ENCODE measurements at places on chromosomes 7 and 10.

DNA sequence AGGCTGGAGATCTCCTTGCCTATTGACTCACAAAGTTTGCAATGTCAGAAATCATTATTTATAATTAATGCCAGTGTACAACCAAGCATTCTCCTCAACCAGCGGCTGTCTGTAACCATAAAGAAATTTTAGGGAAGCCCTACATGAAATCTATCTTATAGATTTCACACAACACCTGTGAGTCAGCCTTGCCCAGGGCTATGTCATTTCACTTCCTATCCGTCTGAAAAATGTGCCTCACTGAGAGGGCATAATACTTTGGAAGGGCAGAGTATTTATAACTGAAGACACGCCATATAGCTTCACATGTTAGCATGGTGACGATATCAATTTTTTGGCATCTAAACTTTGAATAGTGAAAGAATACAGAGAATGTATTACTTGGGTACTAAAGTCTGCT is 296.6 kb upstream of the ETV1 start:
- no peak for DNase-seq

DNA sequence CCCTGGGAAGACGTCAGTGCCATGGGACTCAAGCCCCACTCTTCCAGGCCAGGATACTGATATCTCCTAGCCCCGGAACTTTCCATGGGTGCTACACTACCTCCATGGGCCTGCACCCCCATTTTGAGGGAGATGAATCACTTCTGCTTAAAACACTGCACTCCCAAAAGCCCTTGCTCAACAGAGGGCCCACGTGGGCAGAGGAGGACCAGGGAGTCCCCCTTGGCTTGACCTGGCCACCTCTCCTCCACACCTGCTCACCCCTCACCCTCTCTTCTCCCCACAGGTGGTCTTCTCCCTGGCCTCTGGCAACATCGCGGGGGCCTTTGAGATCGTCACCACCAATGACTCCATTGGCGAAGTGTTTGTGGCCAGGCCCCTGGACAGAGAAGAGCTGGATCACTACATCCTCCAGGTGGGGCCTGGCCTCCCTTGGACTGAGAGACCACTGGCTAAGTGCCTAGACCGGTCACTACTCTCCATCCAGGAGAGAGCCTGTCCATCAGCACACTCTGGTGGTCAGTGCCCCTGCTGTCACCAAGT is 19.9 kb upstream of the C10orf105 start:
- no peak for DNase-seq

- no peak for DNase-seq
Observed at GRCh38 chr7:30841025-30841735, 70.0 kb downstream of the MINDY4 start.

GRCh38 chr10:416091-416515 is 273.4 kb downstream of the DIP2C start:
- DNase-seq, result no peak

DNA sequence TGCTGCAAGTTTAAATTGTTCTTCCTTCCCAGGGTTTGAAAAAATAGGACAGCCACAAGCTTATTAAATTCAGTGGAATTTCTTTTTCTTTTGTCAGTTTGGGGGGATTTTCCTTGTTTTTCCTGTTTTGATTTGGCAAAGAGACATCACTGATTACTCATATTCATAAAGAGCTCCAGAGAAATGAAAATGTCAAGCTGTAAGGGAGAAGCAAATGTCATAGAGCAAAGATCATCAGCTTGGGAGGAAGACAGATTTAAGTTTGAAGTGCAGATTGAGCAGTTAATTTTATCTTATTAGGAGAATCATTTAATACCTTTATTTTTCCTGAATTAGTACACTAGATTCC is 255.8 kb upstream of the PHYHIPL start:
- no peak for DNase-seq

DNA sequence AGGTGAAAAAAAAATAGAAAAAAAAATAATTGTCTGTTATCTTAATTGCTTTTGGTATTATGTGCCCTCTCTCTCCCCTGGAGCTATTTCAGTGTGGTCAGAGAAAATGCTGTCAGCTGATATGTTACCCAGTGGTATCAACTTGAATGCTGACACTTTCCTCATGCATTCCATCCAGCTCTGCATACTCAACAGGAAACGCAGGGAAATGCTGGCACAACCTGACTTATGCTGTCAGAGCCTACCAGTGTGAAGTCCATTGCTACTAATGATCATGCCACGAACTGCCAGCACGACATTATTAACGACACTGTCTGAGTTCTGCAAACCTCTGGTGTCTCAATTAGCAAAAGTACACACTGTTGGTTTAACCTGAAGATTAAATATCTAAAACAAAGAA is 182.8 kb downstream of the ZWINT start:
- DNase-seq, result no peak

DNA sequence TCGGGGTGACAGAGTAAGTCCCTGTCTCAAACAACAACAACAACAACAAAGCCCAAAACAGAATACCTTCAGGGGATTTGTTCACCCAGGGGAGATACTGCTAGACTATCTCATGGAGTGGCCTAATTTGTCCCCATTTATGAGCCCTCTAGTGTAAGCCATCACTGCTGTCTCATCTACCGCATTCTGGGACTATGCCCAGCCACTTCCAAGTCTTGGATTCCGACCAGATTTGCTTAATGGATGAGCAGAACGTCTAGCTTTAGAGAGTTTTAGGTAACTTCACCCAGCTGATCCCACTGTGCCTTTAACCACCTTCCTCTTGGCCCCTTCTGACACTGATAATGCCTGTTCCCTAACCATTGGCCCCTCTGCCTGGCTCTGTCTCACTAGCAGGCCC is 47.1 kb downstream of the PAPSS2 start:
- DNase-seq, result no peak

- no peak for DNase-seq
Observed at GRCh38 chr7:88965371-88965770, 169.8 kb upstream of the TEX47 start.

GRCh38 chr7:108094933-108095710 is 35.0 kb downstream of the LAMB4 start:
- no peak for DNase-seq

- no peak for DNase-seq
Observed at GRCh38 chr10:43307306-43307705, 40.4 kb upstream of the RASGEF1A start.

DNA sequence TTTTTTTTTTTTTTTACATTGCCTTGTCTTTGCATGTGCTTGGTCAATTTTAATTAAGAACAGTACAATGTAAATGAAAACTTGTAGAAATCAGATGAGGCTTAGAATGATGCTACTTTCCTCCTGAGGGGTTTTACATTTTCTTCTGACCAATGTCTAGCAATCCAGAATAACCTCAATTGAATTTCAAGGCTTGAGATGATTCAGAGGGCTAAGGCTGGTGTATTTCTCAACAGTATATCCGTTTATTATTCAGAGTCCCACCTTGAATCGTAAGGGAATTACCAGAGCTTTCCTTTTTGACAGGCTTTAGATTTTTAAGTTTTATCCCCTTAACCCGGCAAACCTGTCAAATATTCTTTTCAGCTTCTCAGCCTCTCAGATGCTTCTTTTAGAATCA is 231.2 kb upstream of the STK17A start:
- DNase-seq, result no peak

DNA sequence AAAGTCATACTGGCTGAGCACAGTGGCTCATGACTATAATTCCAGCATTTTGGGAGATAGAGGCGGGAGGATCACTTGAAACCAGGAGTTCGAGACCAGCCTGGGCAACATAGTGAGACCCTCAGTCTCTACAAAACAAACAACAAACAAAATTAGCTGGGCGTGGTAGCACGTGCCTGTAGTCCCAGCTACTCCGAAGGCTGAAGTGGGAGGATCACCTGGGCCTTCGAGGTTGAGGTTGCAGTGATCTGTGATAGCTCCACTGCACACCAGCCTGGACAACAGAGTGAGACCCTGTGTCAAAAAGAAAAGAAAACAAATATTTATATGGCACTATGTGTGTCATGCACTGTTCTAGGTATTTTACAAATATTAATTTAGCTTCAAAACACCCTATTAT is 94.3 kb downstream of the DNMBP start:
- no peak for DNase-seq

DNA sequence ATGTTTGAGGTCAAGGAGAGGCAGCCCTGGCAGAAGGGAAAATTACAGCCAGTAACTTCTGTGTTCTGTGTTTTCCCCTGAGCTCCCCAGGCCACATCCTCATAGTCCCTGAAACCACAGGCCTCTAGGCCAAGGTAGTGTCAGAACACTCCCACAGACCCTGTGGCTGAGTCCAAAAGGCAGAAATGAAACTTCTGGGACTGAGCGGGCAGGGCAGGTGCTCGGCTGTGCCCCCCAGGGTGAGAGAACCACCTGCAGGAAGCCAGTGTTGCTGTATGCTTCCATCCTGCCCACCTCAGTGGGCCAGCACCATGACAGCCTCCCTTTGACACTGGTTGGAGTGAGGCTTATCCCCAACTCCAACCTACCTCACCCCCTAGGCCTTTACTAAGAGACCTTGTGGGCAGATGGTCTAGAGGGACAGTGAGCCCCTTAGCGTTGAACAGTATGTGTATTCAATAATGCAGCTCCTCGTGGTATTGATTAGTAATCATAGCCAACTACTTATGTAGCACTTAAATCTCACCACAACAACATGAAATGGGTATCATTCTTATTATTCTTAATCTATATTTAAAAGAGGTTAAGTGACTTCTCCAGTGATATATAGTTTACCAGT is 30.3 kb downstream of the PIK3CG start:
- no peak for DNase-seq

DNA sequence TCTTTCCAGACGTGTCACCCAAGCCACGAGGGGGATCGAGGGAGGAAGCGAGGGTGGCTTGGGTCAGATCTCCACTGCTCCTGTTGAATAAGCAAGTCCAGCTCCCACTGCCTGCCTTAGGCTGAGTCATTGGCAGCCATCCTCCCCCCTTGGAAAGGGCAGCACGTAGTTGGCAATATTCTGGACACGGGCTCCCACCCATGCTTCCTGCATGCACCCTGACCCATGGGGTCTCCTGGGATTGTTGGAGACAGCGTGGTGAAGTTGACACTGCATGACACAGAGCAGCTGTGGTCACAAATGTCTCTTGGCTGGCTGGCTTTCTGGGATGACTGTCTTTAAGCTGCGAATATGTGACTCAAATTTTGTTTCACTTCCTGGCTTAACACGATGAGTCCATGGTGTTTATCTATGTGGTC is 11.2 kb downstream of the BTBD16 start:
- no peak for DNase-seq

GRCh38 chr10:44306762-44307161 is 78.1 kb downstream of the CXCL12 start:
- no peak for DNase-seq

DNA sequence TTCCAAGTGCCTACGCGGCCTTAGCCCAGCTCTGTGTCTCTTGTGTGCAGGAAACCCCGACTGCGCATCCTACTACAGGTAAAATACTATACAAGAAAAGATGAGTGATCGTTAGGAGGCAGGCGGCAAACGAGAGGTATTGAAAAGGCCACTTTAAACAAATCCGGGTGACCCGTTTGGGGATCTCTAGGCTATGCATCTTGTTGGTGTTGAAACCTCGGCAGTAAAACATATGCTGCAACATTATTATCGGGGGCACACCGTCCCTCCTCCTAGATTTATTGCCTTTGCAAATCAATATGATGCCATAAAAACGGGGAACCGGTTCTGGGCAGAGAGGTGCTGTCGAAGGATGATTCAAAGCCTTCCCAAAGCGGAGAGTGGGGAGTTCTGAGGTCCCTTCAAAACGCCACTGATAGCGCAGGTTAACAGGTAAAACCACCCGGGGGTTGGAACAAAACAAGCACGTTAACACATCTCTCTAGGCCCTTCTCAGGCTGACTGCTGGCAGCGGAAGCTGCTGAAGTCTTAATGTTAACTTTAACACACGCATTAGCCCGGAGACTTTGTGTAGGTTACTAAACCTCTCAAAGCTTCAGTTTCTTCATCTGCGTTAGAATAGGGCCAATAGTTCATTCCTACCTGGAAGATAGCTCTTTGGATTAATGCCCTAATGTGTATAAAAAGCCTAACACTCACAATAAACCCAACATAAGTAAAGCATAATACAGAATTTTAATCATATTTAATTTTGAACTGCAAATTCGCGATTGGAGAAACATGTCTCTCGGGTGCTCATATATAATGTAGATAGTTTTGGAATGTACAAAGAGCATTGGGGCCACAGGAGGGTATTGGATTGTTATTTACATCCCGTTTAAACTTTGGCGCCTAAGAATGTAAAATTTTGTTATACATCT is 2.6 kb upstream of the TBX20 start:
- no peak for DNase-seq

DNA sequence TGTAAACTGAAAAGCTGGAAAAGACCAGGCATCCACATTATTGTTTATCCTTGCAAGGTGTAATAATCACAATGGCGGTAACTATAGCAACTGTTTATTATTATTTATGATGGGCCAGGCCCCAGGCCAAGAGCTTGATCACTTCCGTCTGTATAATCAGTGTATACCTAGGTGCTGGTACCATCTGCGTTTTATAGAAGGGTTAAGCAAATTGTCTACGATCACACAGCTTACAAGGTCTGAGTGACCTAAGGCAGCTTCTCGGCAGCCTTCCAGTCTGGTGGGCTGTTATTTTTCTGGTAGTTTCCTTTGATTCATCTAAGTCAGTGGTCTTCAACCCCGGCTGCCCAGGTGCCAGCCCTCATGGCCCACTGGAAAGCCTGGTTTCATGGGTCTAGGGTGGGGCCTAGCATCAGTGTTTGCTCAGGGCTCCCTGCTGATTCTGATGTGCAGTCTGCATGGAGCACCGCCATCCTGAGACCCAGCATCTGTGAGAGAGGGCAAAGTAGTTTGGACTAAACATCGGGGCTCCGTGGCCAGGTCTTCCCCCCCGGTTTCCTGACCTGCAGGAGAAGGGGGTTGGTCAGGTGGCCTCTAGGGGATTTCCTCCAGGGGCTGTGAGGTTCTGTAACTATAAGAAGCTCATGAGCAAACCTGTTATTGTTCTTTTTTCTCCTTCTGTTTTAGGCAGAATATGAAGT is 146.4 kb downstream of the RGS10 start:
- DNase-seq, result no peak

- peak; percentile 23 for DNase-seq
Observed at GRCh38 chr7:150451833-150452461, 1.5 kb downstream of the GIMAP8 start.

DNA sequence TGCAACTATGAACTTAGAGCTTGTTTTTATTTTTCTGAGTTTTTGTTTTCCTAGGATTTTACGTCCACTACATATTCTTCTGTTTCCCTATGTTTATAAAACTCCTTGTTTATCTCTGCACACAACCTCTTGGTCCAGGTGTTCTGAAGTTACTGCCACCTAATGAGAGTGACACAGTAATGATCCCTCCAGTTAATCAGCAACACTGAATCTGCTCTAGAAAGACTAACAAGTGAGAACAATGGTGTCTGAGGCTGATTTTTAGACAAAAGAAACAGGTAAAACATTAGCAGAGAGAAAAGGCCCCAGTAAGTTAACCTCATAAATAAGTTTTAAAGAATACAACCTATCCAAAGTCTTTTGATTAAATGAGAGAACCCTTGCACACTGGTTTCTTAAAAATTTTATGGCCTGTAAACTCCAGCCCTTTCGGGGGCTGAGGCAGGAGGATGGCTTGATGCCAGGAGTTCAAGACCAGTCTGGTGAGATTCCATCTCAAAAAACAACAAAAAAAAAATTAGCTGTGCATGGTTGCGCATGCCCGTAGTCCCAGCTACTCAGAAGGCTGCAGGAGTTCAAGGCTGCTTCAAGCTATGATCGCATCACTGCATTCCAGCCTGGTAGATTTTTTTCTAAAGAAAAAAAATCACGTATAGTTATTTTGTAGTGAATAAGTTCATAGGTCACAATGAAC is 397.6 kb downstream of the MAGI2 start:
- no peak for DNase-seq

Measured in activated effector memory CD4-positive, alpha-beta T cell treated with Interleukin-2 at 50 U/mL for 16 hours (primary cell).